Activated CD4-positive, alpha-beta T cell treated with anti-CD3 and anti-CD28 coated beads, Interleukin-2, Interleukin-6, amounts not matched to agents 100 ng/mL and 50 ng/mL, durations not matched to agents 16 hours and 8 hours (primary cell): ENCODE measurements at places on chromosomes 2 and 18.

DNA sequence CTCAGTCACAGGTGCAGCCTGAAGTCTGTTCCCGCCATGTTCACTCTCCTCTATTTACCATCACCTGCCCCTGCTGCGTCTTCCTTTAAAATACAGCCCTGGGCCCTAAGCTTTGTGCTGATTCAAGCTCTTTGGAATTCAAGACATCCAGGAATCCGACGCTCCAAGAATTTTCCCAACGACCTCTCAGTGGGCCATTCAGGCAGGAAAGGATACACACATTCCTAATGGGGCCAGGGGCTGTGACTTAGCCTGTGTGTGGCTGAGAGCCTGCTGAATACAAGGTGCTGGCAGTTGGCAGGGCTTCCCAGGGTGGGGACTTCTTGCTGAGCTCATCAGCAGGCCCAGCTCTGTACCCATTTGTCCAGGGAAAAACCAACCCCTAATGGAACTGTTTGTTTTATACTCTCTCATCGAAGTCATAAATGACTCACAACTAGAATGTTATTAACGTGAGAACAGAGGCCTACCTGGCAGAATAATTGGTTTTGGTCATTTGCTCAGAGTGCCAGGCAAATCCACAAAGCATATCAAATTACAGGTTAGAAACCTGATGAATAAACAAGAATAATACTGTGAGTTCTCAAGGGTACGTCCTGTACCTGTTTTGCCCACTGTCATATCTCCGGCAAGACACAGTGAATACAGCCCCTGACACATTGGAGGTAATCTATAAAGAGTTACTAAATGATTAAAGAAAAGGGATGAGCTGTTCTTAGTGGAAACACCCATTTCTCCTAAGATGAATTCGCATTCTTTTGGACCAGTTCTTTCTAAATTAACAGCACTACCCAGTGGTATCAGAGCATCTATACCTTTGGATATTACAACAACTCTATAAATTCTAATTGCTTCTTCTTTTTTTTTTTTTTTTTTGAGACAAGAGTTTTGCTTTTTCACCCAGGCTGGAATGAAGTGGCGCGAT is 12.6 kb upstream of the KCMF1 start:
- DNase-seq, result no peak

GRCh38 chr2:70009762-70010575 is 48.5 kb upstream of the ASPRV1 start:
- no peak for DNase-seq

- DNase-seq, result no peak
Observed at GRCh38 chr2:168338803-168339437, 91.5 kb upstream of the STK39 start.

DNA sequence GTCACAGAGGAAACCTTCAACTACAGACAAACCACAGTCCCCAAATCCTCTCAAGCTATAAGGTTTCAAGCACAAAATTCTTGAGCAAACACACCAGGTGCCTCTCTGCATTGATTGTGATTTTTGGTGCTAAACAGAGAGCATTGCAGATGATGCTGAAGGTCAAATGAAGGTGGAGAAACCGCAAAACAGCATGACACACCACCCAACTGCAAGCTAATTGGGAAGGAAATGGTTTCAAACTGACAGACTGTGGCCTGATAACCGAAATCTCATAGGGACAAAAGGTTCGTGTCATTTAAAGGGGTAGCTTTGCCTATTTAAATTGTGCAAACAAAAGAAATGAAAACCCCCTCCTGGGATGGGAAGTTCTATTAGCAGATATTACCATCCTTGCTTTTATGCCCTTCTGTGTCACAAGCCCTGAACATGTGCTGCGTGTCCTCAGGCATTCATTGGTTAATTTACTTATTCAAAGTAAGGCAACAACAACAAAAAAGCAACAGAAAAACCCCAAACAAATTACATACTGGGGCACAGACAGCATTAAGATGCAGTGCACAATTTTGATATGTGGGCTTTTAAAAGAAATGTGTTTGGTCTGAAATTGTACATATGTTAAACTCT is 154.9 kb downstream of the AQP4 start:
- DNase-seq, result peak; percentile 55

DNA sequence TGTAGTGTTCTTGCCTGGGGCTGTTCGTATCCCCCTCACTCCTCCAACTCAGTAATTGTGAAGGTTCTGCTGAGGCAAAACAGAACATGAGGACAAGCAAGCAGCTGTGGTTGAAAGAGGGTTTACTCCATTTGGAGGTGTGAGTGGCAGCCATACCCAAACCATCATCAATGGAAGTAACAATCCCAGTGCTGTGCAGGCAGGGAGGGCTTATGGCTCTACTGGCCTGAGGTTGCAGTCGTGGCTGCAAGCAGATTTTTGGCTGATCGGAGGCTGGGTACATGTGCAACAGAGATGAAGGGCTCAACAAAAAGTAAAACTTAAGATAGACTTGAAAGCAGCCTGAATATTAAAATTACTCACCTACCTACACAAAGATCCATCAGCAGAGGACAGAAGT is 13.2 kb downstream of the SRSF7 start:
- DNase-seq, result no peak

DNA sequence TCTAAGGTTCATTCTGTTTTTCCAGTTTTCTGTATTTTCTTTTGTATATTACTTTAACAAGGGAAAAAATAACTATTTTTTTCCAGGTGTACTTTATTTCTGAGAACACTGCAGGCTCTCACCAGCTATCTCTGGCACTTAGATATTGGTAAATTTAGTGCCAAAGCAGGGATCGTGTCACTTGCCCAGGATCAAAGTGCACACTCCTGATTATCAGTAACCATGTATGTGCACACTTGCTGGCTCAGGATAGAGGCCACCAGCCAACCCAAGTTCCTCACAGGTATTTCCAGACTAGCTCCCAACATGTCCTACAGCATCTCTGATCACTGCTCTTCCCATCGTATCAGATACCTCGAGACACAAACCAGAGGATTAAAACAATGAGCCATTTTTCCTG is 5.8 kb upstream of the FZD5 start:
- no peak for DNase-seq

DNA sequence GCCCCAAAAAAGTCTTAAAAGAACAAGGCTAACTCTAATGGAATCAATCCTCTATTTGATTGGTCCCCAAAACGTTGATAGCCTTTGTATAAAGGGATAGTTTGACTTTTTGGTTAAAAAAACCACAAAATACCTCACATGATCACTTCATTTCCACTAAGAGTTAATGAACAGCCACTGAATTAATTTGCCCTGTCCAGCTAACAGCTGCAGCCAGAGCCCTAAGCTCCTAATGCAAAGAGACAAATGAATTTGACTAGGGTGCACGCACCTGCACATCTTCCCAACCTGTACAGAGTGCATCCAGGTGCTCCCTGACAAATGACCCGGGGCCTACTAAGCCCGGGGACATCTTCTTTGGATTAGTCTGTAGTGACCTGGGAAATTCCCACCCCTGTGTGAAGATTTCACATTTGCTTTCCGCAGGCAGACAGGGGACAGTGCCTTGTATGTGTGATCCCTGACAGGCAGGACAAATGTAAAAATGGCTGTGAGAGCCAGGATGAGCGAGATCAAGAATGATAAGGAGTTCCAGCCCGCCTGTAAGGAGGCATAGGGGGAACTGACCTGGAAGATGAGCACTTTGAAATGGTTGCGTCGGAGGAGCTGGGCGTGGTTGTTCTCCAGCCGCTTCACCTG is 893 bp downstream of the CAVIN2 start:
- no peak for DNase-seq

DNA sequence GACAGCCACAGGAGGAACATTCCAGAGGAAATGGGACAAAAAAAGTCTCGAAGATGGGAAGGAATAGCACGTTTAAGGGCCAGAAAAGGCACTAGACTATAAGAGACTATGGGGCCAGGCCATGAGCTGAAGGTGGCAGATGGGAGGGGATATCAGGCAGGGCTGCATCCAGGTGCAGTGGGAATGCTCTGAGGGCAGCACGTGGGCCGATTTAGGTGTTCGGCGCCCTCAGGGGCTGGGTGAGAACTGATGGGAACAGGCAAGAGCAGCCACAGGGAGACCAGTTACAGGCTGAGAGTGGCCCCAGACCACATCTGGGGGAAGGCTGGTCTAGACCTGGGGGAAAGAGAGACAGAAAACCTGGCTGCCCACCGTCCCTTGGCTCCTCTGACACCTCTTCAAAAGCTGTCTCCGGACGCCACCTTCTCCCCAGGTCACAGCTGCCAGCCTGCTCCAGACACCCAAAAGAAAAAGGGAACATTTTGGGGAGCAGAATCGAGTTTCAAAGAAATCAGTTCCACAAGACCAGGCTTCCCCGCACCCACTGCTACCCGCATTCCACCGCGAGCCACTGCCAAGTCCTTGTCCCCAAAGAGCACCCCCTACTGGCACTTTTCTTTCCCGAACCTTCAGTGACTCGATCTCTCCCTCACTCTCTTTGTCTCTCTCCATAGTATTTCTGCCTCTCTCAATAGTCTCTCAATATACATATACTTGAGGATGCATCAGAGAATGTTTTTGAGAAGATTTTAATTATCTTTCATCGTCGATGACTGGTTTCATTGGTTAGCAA is 190.1 kb upstream of the AGAP1 start:
- DNase-seq, result no peak

DNA sequence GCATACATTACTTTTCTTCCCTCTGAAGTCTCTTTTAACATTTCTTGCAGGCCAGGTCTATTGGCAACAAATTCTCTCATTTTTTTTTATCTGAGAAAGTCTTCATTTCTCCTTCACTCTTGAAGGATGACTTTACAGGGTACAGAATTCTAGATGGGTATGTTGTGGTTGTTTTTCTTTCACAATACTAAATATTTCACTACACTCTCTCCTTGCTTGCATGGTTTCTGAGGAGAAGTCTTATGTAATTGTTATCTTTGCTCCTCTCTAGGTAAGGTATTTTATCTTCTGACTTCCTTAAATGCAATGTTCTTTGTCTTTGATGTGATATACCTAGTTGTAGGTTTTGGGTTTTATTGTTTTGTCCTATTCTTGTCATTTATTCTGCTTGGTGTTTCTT is 371.1 kb downstream of the FIGN start:
- DNase-seq, result no peak

GRCh38 chr2:179311101-179311500 is 46.5 kb upstream of the SESTD1 start:
- no peak for DNase-seq

DNA sequence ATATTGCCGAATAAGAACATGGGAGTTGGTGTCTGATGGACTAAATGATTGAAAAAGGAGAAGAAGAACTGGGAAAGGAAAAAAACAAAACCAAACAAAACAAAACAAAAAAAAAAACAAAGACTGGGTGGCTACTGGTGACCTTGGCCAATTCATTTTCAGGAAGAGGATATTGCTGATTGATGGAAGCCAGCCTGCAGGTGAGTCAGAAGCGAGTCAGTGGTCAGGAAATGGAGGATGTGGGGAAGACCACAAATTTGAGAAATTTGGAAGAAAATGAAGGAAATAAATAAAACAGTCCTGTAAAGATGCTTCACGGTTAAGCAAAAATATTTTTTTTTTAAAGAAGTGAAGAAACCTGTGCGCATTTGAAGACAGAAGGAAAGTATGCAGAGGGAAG is 296.9 kb downstream of the ZNF521 start:
- no peak for DNase-seq

DNA sequence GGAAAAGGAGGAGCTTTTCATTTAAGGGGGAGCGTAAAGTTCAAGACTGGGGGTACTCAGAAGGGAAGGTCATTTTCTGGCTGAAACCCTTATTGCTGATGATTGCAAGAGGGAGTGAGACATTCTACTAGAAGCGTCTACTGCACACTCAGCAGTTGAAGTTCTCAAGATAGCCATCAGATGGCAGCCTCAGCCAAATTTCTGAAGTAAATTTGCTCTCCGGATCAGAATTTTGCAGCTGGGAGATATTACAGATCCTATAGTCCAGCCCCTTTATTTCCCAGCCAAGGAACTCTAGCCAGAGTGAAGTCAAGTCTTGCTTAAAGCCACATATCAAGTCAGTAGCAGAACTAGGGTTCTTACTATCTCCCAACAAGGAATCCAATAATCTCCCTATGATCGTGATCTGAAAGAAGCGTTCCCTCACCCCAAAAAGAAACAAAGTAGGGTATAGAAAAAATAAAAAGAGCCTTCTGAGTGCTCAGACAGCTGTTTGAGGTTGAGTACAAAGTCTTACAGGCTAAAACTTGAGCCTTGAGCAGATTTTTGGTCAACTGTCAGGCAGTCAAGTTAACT is 24.0 kb downstream of the RAX start:
- DNase-seq, result peak; percentile 56

- DNase-seq, result no peak
Observed at GRCh38 chr2:240133401-240133800, 2.7 kb downstream of the COPS9 start.

DNA sequence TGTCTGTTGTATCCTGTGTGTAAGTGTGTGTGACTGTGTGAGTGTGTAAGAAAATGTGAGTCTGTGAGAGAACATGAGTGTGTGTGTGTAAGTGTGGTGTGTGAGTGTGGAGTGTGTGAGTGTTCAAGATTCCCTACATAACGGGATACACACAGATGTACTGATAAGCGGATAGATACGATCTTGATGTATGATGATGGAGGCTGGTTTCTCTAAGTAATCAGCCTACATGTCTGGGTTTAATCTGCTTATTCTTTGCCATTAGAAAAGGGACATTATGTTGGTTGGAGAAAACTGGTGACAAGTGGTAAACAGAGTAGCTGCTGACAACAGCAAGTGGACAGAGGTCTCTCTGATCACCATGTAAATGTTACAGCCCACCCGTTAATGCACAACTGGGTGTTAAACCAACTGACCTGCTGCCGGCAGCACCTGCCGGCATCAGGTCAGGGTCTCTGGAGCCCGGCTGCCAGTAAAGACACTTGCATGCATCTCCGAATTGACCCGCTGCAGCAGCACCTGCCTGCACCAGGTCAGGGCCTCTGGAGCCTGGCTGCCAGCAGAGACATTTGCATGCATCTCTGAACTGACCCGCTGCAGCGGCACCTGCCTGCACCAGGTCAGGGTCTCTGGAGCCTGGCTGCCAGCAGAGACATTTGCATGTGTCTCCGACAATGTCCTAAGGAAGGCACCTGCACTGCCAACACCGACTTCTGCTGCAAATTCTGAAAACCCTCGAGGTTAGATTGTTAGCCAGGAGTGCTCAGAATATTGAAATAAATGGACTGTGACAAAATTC is 87.5 kb downstream of the MBP start:
- DNase-seq, result no peak

DNA sequence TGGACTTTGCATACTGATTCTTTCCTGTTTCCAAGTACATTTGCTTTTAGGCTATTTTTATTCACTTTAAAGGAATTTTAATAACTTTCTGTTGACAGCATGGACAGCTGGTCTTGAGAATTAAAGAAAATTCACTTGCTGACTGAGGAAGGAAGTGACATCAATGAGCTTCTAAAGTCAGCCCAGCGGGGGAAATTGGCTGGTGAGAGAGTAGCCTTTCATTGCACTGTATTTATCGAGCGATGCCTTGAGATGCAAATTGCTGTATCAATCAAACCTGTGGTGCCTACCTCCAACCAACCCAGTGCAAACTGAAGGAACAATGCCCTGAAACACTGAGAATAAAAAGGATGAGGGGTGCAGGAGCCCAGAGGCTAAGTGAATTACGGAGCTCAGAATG is 91.4 kb upstream of the AQP4 start:
- no peak for DNase-seq

DNA sequence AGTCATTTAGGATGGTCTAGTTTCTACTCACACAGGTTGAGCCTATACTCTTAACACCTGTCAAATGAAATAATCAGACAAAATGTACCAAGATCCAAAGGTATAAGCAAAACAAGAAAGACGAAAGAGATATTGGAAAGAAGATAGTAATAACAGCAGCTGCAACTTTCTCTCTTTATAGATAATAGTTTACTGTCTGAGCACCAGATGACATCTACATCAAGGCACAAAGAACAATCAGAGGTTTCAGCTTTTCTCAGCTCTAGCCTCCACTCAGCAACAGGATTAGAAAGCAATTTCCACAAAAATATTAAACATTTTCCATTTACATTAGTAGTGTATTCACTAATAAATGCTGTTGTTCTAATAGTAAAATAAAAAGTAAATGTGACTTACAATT is 66.3 kb downstream of the RTTN start:
- DNase-seq, result no peak
